Activated CD4-positive, alpha-beta T cell treated with anti-CD3 and anti-CD28 coated beads for 1 hour (primary cell): ENCODE measurements at places on chromosomes 12 and 14.

DNA sequence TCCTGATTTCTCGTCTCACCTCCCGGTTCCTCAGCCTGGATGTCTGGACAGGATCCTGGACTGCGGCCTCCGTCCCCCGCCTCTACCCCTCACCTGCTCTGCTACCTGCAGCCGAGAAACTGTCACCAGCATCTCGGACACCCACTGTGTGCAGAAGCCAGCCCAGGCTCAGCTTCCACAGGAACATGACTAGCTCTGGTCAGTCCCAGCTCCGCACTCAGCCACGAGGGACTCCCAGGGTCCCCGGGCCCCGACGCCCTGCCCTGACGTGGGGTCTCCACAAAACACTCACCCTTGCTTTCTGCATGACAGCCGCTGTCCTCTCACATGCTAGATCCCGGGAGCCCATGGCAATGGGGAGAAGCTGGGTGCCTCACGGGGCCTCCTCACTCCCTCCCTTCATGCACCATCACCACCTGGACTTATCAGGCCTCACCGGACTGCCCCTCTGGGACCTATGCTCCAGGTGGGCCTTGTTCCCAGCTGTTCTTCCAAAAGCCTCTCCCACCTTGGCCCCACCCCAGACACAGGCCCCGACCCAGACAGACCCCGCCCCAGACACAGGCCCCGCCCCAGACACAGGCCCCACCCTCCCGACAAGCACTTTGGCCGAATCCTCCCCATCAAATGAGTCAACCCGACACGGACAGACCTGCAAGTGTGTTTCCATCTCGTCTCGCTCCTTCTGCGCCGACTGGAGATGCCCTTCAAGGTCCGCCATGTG is 26.9 kb upstream of the ANKLE2 start:
- no peak for DNase-seq

DNA sequence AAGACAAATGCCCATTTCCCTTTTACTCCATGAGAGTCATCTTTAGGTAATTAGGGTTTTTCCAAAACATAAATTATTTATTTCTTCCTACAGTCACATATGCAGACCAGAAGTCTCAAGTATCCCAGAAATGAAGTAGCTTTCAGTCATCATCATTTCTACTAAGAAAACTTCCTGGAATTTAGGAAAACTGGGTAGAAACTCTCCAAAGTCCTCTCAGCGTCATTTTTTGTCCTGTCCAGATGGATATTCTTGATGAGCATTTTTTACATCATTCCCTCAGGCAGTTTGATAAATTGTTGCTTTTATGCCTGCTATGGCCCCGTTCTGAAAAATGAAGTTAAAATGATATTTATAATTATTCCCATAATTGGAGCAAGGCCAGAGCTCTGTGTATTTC is 93.9 kb upstream of the DCN start:
- no peak for DNase-seq

DNA sequence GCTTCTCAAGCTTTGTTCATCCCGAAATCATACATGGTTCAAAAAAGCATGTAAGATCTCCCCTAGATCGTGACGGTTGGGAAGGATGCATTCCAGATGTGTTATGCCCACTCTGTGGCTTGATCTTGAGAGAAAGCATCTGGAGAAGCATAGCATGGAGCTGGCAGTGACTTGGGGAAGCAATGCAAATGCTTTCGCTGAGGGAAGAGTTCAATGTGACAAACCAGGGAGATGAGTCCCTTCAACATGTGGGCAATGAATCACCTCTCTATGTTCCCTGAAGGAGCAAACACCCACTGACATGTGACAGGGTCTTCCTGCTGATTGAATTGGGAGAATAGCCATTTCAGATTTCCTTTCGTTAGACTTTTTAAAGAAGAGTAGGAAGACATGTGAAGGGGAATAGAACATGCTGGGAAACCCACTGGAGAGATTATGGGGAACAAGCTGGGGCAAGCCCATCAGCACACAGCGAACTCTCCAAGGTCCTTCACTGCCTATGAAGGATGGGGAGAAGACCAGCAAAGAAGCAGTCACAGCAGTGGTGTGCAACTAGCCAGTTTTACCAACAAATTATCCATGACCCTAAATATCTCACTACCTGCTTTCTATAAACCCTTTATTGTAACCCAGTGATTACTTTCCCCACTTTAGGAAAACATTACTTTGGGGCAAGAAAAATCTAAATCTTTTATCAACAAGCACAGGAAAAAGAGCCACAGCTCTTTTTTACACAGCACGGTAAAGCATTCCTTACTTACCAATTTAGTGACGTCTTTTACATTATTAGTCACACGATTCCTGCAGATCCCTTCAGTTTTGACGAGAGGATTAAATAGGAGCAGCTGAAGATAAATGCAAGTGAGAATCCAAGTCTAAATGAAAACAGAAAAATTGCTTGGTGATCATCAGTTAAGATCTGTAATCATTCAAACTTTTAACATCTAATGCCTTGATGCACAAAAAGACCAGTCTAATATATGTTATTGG is 35.0 kb downstream of the KITLG start:
- DNase-seq: no peak

- DNase-seq: no peak
Measured at GRCh38 chr12:66859751-66860440, 181.0 kb upstream of the GRIP1 start.

GRCh38 chr12:59068436-59068835 is 148.1 kb upstream of the LRIG3 start:
- DNase-seq: no peak

- DNase-seq: no peak
Measured at GRCh38 chr14:89708982-89709625, 245.4 kb downstream of the EFCAB11 start.

DNA sequence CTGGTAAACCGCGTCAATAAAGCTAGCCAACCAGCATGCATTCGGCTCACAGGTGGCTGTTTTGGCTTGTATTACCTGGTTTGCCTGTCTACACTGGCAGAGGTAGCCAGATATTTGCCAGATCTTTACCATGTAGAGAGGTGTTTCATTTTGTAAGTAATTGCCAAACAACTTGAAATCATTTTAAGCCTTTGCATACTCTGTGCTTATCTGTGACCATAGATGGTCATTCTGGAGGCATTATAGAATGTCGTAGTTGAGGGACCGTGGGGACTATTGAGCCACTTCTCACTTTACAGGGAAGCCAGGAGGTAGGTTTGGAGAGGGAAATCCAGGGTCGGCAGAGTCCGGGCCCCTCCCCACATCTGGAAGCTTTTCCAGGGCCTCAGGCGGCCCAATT is 5.9 kb downstream of the ADGRD1 start:
- no peak for DNase-seq

GRCh38 chr14:106459971-106460730 is 933.8 kb downstream of the TMEM121 start:
- peak; percentile 40 for DNase-seq

- no peak for DNase-seq
Measured at GRCh38 chr12:91178781-91179180, 3.8 kb downstream of the DCN start.

GRCh38 chr12:3149515-3150307 is 72.5 kb downstream of the TSPAN9 start:
- DNase-seq: no peak

- no peak for DNase-seq
Measured at GRCh38 chr12:124967016-124967739, 21.8 kb downstream of the DHX37 start.

GRCh38 chr12:124684971-124685688 is 117.7 kb upstream of the NCOR2 start:
- DNase-seq: no peak

- no peak for DNase-seq
Measured at GRCh38 chr12:79008591-79008990, 144.0 kb downstream of the SYT1 start.

DNA sequence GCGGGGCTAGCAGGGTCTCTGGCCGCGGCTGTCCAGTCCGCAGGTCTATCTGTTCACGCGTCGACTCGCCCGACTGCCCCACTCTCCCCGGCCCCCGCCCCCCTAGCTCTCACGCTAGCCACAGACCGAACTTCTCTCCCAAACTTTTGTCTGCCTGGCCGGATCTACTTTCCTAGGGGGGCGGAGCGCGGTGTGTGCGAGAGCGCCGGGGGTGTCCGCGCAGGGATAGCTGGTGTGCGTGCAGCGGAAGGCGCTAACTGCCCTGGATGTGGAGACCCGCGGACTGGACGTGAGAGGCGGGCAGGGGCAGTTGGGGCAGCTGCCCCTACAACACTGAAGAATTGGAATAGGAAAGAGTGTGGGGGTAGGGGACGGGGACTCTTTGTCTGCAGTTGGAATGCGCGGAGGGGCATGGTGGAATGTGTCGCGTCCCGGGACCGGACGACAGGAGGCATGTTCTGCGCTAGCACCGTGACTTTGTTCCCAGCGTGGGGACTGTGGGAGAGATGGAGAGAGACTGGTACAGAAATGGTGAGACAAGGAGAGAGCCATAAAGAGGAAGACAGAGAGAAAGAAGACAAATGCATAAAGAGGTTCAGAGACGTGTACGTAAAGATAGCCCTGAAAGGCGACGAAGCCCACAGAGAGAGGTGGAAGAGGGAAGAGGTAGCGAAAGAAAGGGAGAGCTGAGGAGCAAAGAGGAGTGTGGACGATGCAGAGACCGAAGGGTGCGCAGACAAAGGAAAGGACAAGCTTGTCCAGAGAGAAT is at the start of gene AJUBA:
Gene AJUBA (minus strand): TSS at position 75 of the 769 bp plus-strand sequence. CDS start 285 bp downstream, outside the sequence.
- DNase-seq: peak; percentile 53

DNA sequence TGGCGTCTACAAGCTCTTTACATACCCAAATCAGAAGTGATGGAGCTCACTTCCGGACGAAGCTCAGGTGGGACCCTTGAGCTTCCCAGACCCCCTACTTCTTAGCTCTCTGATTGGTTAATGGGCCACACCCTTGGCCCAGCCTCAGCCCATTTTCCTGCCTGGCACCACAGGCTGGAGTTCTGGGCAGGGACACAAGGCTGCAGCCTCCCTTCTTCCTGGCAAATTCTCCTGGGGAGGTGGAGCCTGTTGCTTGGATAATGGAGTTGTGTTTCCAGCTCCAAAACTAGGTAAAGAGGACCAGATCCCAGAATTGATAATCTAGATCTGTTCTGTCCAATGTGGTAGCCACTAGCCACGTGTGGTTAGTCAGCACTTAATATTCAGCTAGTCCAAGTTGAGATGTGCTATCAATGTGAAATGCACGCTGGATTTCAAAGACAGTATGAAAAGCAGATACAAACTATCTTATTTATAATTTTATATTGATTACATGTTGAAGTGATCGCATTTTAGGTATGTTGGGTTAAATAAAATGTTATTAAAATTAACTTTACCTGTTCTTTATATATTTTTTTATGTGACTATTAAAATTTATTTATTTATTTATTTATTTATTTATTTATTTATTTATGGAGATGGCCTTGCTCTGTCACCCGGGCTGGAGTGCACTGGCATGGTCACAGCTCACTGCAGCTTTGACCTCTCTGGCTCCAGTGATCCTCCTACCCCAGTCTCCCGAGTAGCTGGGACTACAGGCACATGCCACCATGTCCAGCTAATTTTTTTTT is 12.6 kb upstream of the FAIM2 start:
- no peak for DNase-seq

GRCh38 chr14:71289536-71289935 is 382.3 kb downstream of the PCNX1 start:
- no peak for DNase-seq

- DNase-seq: no peak
Measured at GRCh38 chr12:92295523-92295922, 149.9 kb upstream of the BTG1 start.

- DNase-seq: no peak
Measured at GRCh38 chr12:87196321-87196720, 832.9 kb downstream of the C12orf50 start.

DNA sequence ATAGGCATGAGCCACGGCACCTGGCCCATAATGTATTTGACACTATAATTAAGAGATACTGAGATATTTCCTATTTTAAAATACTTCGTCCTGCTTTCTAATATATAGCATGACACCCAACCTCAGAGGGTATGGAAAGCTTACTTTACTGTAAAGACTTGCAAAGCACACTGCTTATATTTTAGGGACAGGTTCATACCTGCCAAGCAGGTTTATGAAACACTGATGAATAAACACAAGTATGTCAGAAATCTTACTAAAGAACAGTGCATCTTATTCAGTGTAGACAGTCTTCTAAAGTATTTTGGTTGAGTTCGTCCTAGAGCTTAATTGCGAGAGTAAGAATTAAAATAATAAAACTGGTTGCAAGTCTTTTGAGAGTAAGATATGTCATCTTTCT is 65.4 kb downstream of the PPFIBP1 start:
- no peak for DNase-seq

DNA sequence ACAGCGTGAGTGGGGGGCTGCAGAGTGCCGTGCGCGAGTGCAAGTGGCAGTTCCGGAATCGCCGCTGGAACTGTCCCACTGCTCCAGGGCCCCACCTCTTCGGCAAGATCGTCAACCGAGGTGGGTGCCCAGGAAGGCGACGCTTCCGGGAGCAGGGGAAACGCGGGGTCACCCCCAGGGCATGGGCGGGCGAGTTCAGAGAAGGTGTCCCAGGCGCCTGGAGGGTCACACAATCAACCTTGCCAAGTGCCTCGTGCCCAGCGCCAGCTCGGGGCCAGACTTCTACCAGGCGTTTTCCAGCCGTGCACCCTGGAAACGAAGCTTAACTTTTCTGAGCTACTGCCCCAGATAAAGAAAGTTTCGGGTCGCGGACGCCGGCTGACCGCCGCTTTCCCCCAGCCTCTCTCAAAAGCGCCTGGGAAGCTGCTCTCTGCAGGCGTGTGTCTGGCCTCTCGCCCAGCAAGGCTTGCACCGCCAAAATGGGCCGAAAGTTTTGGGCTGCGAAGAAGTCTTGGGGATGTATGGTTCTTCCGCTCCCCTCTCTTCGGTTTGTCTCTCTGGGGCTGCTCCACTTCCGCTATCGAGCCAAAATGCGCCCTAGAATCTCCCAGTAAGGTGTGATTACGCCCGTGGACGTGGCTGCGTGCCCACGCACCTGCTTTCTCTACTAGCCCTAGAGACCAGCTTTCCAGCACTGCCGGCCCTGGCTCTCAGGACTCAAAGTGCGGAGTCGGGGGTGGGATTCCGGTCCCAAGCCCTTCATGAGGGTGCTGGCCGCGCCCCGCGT is 1.7 kb downstream of the WNT1 start:
- DNase-seq: no peak

DNA sequence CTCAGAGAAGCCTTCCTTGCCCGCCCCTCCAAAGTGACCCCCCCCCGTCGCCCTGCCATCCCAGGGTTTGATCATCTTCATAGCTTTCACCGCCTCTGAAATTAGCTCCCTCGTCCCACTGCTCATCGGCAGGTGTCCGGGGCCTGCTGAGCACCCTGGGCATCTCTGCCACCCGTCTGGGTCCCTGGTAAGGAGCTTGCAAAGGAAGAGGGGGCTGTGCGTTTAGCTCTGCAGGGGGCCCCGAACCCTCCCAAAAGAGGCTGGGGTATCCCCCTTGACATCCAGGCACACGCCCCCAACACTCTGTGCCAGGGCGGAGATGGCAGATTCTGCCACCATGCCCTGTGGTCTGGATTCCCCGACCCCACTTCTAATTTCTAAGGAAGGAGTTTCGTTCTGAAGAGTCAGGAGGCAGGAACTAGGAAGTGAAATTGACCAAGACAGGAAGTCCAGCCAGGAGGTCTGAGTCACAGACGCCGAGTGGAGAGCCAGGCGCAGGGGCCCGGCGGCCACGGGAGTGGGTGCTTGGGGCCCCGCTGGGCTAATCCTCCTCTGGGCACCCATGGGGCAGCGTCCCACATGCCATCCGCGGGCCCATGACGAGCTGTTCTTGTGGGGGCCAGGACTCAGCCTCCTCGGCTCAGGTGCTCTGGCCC is 95.7 kb downstream of the RFLNA start:
- DNase-seq: no peak
